Activated CD4-positive, alpha-beta T cell treated with anti-CD3 and anti-CD28 coated beads, Interleukin-2, amount 10 ng/mL, durations not matched to agents 7 days and 5 days (primary cell): ENCODE measurements at places on chromosomes 1 and 21. TPM values are rescaled to one million over a fixed set of nuclear protein-coding genes. Genes with fewer than 3 reads are reported as not detected.
A peak's percentile ranks its signal among the peaks of the same experiment; 100 is the strongest.

DNA sequence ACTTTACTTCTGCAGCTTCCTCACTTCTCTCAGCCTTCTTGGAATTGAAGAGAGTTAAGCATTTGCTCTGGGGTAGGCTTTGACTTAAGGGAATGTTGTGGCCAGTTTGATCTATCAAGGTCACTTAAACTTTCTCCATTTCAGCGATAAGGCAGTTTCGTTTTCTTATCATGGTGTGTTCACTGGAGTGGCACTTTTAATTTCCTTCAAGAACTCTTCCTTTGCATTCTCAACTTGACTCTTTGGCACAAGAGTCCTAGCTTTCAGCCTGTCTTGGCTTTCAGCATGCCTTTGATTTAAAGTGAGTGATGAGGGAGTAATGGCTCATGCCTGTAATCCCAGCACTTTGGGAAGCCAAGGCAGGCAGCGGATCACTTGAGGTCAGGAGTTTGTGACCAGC lies 38.7 kb downstream of the HS2ST1 start:
- peaks cover 3% of the 10 kb centered on the region for H3K4me1 ChIP-seq
- H3K36me3 ChIP-seq: no peaks in the 10 kb centered on the region
- no peak for DNase-seq
- no peak overlapping the region for H3K4me3 ChIP-seq
- no peak overlapping the region for H3K27ac ChIP-seq

GRCh38 chr1:55786396-55786795 lies 571.2 kb upstream of the USP24 start:
- H3K27me3 ChIP-seq: no peaks in the 10 kb centered on the region
- no peak overlapping the region for H3K4me3 ChIP-seq
- no peak for DNase-seq
- H3K36me3 ChIP-seq: no peaks in the 10 kb centered on the region
- no peak overlapping the region for H3K27ac ChIP-seq

GRCh38 chr1:154714638-154715037 lies 106.7 kb upstream of the ADAR start:
- no peak overlapping the region for H3K27ac ChIP-seq
- no peak overlapping the region for H3K4me3 ChIP-seq
- DNase-seq: peak; percentile 24
- H3K36me3 ChIP-seq: no peaks in the 10 kb centered on the region
- peaks cover 4% of the 10 kb centered on the region for H3K27me3 ChIP-seq

GRCh38 chr1:71522721-71523120 lies 441.9 kb upstream of the ZRANB2 start:
- H3K4me3 ChIP-seq: no peak overlapping the region
- H3K27ac ChIP-seq: no peak overlapping the region
- H3K27me3 ChIP-seq: no peaks in the 10 kb centered on the region
- no peaks in the 10 kb centered on the region for H3K36me3 ChIP-seq
- H3K4me1 ChIP-seq: no peaks in the 10 kb centered on the region

SLFNL1 gene
- 0.56 TPM for total RNA-seq

LYPLA2 gene
- total RNA-seq: 75.9 TPM
